ENCODE measurements at places on chromosomes 12 and 14.

GRCh38 chr12:120797677-120798642 lies 72.3 kb downstream of the ACADS start:
- DNase-seq, result no peak

DNA sequence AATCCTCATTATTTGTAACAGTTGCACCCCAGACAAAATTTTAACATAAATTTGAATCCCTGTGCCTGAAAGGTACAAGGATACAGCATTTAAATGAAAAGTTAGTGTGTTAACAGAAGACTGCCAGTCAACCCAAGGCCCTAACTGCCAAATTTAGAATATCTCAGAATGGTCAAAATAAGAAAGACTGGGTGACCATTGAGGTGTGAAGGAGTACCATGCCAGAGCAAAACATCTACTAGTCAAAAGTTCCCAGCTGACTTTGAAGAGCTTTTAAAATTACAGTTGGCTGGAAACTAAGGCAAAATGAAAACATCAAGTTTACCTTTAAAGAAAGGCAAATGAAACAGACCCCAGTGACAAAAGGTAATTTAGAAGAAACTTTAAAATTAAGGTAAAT lies 18.4 kb downstream of the SAV1 start:
- DNase-seq, result no peak

DNA sequence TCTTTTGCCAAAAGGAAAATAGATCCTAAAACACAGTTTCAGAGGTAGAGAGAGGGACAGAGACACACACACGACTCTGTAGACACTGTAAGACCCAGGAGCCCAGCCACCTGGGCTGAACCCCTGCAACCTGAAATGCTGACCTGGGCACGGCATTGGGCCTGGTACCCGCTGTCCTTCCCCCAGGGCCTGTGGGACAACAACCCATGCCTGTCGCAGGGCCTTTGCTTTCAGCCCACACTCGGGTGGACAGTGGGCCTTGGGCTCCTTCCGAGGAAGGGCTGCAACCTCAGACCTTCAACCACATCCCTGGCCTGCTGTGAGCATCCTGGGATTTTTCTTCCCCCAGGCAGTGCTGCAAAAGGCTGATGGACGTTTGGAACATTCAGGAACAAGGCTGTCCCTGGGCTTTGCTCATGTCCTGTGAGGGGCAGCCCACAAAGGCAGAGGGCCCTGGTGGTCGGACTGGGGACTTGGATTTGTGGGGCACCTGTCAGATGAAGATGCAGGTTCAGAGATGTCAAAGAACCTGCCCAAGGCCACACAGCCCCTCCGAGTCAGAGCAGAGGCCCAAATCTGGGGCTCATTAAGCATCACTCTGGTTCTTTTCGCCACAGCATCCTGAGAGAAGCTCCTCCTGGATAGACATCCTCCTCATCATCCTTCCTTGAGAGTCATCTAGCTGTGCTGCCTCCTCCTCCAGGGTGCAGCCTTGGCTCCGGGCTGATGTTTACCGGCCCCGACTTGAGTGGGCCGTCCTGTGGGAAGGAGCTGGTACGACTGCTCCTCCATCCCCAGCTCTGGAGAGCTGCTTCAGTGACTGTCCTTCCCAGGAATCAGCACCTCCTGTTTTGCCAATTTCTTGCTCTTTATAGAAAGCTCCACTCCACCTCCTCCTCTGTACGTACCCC lies 32.7 kb downstream of the CCDC92 start:
- DNase-seq, result no peak

- DNase-seq, result no peak
Observed at GRCh38 chr12:132146098-132146497, 1.8 kb downstream of the NOC4L start.

DNA sequence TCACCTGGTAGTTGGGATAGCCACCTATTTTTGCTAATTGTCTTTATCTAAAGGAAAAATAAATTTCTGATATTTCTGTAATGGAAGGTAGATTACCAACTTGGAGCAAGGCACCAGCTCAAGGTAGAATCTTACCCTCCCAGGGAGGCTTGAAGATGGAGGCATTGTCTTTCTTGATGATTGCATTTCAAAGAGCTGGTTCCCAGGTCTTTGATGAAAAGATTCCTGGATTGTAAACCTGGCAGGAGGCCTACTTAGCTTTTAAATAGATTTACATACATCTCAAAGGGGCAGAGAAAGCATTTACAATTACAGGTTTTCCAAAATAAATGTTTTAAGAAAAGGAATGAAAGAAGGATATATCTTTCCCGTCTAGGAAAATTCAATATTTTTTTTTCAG lies 729.2 kb downstream of the LRFN5 start:
- no peak for DNase-seq

- no peak for DNase-seq
Observed at GRCh38 chr12:52870361-52871290, 21.8 kb upstream of the KRT78 start.

GRCh38 chr14:23481979-23482822 lies 12.7 kb downstream of the NGDN start:
- DNase-seq, result no peak

- no peak for DNase-seq
Observed at GRCh38 chr14:61351477-61351876, 30.1 kb downstream of the PRKCH start.

DNA sequence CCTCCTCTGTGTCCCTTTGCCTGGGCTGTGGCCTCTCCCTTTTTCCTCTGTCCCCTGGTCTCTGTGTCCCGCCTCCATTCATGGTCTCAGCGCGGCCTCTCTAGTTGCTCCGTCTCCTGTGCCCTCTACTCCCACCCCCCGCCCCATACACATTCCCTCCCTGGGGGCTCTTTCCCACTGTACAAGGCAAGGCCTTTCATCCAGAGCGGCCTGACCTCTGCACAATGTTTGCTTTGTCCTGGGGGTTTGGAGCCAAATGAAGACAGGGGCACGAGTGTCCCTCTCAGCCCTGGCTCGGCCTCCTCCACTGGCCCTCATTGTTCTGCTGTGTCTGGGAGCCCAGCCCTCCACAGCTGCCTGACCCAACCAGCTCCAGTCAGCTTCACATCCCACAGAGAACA lies 678.6 kb downstream of the BCL11B start:
- no peak for DNase-seq

- DNase-seq, result no peak
Observed at GRCh38 chr12:75842090-75842489, 189.5 kb downstream of the PHLDA1 start.

GRCh38 chr12:46046436-46046835 lies 56.1 kb upstream of the SCAF11 start:
- DNase-seq, result no peak

GRCh38 chr12:123816896-123817537 lies 54.9 kb downstream of the DNAH10 start:
- DNase-seq, result no peak

DNA sequence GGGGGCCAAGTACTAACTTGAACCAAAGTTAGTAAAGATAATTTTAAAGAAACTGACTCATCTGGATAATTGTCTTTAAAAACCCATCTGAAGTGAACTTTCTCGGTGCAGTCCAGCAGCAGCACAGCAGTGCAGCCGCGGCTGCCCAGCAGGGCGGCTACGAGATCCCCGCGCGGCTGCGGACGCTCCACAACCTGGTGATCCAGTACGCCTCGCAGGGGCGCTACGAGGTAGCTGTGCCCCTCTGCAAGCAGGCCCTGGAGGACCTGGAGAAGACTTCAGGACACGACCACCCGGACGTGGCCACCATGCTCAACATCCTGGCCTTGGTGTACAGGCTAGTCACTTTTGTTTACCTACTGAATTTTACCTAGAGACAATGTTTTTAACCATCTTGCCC lies 33.6 kb downstream of the KLC1 start:
- DNase-seq, result no peak

DNA sequence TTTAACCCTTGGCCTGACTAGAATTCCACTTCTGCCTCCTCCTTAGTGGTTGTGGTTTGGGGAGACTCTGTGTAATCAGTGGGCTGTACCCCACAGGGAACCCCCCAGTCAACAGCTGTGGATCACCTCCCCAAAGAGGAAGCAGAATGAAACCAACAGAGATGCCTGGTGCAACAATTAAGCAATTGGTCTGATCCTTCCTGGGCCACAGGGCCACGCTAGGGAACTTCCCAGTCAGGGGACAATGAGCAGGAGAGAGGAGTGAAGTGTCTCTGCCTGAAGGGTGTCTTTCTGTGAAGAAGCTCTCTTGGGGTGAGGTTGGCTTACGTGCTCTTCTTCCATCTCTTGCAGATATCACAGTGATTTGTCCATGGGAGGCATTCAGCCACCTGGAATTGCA lies 8.2 kb downstream of the PDE6H start:
- DNase-seq, result no peak

DNA sequence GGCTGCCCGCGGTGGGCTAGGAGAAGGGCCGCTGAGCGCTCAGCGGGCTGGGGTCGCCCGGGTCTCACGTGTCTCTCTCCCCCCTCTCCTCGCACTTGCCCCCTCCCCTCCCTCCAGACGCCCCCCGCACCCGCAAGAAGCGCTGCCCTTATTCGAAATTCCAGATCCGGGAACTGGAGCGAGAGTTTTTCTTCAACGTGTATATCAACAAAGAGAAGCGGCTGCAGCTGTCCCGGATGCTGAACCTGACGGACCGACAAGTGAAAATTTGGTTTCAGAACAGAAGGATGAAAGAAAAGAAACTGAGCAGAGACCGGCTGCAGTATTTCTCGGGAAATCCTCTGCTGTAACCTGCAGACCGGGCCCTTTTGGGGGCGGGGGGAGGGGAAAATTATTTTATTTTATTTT lies 314 bp upstream of the HOTAIR start:
- DNase-seq, result no peak

GRCh38 chr12:119198440-119198839 lies 19.7 kb downstream of the HSPB8 start:
- DNase-seq, result no peak

DNA sequence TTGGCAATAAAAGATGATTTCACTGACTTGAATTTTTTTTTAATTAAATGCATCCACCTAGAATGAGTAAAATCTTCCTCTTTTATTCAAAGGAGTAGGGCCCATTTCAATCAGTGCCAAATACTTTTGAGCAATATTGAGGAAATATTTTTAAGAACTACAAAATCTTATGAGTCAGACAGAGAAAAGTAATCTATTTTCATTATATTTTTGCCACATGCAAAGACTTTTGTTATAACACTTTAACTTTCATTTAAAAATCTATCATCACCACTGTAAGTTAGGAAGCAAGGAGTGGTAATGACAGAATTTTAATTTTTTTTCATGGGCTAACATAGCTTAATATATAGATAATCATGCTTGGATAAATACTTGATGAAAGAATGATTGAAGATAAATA lies 345.2 kb upstream of the KITLG start:
- no peak for DNase-seq

DNA sequence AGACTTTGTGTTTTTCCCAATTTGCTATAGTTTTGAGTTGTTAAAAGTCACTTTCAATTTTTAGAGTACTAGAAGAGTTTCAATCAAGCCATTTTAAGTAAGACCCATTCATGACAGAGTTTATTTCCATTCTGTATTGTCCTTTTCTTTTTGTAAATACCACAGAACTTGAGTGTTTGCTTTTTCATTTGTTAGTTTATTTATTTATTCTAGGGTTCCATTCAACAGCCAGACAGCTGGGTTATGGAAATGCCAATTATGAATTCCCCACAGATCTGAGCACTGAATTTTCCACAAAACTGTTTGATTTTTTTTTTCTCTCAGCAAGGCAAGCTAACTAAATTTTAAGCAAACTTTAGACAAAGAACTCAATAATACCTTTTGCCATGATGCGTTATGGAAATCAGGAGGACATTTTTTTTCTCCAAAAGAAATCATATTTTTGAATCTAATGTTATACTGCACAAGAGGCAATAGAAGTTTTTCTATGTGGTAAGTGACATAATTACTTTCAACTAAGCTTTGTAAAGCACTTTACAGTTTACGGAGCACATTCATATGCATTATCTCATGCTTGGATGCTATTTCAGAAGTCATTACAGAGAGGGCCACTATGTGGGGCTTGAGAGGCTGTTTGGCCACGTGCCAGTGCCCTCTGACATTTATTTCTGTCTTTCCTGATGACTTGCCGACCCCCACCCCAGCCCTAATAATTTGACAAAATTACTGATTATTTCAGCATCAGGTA lies 181.5 kb downstream of the VRK1 start:
- no peak for DNase-seq

GRCh38 chr14:85562630-85563029 lies 32.7 kb downstream of the FLRT2 start:
- DNase-seq, result no peak

- no peak for DNase-seq
Observed at GRCh38 chr14:68380329-68380741, 412.5 kb downstream of the ZFP36L1 start.

- no peak for DNase-seq
Observed at GRCh38 chr14:54599966-54600716, 33.2 kb downstream of the SAMD4A start.

DNA sequence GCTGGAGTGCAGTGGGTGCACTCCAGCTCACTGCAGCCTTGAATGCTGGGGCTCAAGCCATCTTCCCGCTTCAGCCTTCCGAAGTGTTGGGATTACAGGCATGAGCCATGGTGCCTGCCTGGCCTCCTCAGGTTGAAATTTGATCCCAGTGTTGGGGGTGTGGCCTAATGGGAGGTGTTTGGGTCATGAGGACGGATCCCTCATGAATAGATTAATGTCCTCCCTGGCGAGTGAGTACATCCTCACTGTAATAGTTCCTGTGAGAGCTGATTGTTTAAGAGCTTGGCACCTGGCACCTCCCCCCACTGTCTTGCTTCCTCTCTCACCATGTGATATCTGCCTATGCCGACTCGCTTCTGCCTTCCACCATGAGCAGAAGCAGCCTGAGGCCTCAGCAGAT lies 84.7 kb downstream of the TSPAN9 start:
- no peak for DNase-seq

DNA sequence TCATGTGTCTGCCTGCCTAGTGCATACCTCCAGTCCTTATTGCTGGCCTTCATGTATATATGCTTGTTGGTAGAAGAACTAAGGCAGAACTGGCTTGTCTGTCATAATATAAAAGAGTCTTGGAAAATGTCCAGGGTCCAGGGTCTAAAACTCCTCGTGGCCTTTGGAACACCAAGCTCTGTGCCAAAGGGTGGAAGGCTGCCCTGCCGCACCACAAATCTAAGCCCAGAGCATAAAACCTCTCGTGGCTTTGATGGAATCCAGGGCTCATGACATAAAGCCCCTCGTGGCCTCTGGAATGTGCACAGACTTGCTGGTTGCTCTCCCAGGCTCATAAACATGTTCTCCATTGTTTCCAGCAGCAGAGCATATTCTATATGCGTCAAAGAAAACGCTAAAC lies 107.9 kb downstream of the BBS10 start:
- no peak for DNase-seq

- DNase-seq, result no peak
Observed at GRCh38 chr12:123763093-123763492, 992 bp downstream of the DNAH10 start.

GRCh38 chr12:53599579-53599978 lies 26.6 kb downstream of the ATF7 start:
- DNase-seq, result no peak

DNA sequence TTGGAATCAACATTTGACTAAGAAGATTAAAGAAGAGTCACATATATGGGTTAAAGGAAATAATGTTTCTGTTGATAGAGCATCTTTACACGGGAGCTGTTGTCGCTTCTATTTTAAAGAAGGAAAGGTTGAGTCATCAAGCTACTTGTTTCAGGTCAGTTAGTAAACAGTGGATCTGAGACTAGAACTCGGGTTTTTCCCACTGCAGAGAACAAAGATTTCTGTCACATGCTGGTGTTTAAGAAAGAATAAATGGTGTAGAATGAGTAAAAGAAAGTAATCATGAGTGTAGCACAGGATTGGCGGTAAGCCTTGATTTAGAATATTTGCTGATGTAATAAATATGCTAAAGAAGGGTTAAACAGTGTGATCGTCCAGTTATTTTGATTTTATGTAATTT lies 455.5 kb downstream of the AEBP2 start:
- DNase-seq, result no peak
